ENCODE measurements at places on chromosomes 4 and X.

- no peak for DNase-seq
Observed at GRCh38 chrX:85359051-85359450, 20.4 kb downstream of the POF1B start.

- no peak for DNase-seq
Observed at GRCh38 chr4:114310296-114310925, 288.2 kb upstream of the UGT8 start.

DNA sequence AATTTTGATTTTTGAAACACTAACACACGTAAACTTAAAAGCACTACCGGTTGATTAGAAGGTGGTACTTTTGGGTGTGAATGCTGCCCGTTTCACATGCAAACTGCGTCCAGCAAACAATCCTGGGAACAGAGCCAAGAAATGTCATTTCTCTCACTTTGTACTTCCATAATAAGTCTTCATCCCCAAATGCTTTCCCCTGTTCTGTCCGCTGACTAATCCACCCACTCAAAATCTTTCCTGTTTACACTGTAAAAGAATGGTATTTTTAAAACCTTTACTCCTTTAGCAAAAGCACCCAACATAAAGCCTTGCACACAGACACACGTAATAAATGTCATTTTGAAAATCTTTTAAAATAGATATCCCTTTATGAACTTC lies 39.1 kb upstream of the PDLIM5 start:
- DNase-seq, result no peak

DNA sequence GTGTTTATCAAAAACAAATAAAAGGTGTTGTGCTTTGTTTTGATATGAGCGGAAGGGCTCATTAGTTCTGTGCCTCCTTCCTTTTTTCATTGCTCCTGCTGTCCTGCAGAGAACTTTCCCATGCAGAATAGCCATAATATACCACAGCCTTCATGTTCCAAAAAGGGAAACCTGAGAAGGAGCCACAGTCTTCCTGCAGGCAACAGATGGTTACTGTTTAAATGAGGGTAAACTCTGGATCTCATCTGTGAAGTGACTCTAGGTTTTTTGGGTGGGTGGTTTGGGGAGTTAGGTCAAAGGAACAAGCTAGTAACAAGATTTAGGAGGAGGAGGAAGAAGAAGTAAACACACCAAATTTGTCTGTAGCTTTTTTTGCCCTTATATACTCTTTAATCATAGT lies 131.8 kb downstream of the BMPR1B start:
- DNase-seq, result no peak

DNA sequence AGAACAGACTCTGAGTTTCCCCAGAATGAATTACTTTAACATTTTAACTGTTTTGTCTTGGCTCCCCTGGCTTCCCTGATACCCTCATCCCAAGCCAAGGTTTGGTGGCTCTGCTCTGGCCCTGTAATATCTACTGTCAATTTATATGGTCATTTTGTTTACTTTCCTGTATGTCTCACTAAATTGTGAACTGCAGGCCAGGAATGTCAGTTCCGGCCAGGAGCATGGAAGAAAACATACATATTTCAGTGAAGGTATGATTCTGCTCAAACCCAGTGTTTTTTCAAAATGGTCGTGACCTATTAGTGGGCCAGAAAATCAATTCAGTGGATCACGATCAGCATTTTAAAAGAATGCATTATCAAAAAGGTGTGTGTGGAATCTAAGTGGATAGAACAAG lies 1.2 kb downstream of the RPGR start:
- no peak for DNase-seq

DNA sequence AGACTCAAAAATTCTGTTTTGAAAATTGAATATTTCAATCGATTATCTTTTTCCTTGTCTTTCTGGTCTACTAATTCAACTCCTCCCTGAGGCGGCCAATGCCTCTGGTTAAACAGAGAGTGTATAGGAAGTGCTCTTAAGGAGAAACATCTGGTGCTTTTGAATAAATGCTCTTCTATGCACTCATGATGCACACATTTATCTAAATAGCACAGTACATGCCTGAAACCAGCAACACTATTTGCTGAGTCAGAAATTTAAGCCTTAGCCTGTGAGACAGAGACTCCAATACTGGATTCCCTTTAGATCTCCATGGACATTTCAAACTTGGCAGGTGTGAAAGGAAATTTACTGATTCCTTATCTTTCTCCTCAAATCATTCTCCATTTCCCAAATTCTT lies 118.6 kb downstream of the SLIT2 start:
- DNase-seq, result no peak

Data from stimulated activated CD4-positive, alpha-beta T cell treated with anti-CD3 and anti-CD28 coated beads, Interleukin-1b, Interleukin-23, amount 100 ng/mL, for 1 hour (primary cell).